ENCODE measurements at places on chromosomes 7 and 10. TPM values are rescaled to one million over a fixed set of nuclear protein-coding genes. Genes with fewer than 3 reads are reported as not detected.

The STEAP1 gene
- total RNA-seq, result 0.27 TPM

The ITPRIP gene
- 18.3 TPM for total RNA-seq

The FBXL13 gene
- total RNA-seq, result 0.96 TPM

The ITIH2 gene
- not detected for total RNA-seq

The STOX1 gene
- 0.22 TPM for total RNA-seq

Measured in activated CD8-positive, alpha-beta T cell treated with anti-CD3 and anti-CD28 coated beads for 36 hours (primary cell).